ENCODE measurements at places on chromosomes 11 and 22. TPM values are rescaled to one million over a fixed set of nuclear protein-coding genes. Genes with fewer than 3 reads are reported as not detected.
A peak's percentile ranks its signal among the peaks of the same experiment; 100 is the strongest.

DNA sequence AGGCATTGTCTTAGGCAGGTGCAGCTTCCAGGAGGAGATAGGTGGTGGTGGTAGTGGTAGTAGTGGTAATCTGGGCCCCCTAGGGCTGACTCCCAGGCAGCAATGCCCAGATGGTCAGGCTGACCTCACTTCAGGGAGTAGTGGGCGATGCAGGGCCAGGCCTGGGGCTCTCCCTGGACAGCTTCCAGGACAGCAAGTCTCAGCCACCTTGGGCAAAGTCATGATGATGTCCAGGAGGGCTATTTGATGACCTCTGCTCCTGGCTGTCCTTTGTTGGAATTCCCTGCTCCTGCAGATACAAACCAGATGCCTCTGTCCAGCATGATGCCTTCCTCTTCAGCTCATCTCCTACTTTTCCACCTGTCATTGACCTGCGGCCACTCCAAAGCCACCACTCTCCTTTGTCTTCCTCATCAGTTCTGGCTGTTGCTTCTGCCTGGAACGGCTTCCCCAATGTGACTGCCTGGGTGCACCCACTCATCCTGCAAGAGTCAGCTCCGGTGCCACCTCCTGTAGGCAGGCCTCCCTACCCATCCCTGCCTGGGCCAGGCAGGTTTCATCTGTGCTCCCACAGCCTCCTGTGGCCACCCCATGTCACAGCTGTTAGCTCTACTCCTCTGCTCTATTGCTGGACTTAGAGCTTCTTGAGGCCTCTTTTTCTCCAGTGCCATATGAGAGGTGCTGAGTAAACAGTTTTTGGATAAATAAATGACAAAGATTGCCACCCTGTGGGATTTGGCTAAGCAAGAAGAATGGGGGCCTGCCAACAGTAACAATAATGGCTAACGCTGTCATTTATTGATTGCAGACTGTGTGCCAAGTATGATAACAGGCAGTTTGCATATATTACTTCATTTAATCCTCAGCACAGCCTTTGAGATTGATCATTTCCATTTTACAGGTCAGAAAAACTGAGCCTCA lies 172.9 kb upstream of the NECTIN1 start:
- DNase-seq = no peak

DNA sequence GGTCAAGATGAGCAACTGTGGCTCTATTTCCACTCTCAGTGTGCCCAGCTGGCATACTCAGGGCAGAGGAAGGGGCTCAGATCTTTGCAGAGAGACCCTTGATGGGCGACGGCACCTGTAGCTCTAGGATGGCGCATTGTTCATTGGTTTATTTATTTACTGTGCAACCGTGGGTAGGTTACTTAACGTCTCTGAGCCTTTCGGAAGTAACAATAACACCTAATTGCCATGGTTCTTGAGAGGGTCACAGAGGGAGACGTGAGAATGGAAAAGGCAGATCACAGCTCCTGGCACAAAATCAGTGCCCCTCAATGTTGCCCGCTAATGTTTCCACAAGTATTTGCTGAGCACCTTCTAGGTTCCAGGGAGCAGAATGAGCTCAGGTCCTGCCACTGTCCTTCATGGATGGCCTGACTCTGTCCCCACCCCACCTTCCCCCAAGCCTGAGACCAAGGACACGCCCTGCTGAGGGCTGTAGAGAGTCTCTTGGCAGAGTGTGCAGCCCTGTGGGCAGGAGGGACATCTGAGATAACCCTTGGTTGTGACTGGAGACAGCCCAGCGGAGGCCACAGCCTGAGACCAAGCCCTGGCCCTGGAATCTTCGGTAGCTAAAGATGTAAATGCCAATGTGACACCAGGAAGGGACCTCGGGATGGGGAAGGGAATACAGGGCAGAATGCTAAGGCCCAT lies 780 bp upstream of the ALDH3B2 start:
- no peak for DNase-seq

DNA sequence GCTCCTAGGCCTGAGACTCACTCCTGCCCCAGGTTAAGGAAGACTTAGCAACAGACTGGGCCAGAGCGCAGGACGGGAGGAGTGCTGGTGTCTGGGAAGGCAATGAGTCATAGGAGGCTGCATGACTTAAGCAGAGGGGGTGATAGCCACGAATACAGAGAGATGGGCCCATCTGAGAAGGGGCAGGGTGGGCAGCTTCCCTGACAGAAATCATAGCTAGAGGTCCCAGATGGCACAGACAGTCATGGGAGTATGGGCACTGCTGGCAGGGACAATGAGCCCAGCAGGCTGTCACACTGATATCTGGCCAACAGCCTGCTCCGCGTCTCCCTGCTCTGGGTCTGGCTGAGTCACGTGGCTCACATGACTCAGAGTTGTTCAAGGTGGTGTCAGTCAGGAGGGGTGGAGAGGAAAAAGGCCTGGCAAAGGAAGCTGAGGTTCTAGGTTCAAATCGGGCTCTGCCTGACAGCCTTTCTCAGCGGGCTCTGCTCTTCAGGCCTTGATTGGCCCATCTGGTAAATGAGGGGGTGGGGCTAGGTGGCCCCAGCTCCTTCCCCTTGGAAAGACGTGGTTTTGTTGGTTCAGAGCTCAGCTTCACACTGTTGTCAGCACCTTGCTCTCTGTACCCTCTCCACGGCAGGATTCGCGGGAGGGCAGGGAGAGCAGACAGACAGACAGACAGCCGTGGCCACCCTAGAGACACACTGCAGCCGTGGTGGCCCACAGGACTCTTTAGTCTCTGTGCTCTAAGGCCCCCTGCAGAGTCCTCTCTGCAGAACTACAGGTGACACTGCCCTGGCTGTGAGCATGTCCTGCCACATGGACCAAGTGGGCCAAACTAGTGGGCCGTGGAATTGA lies 47.8 kb downstream of the DBX1 start:
- peak; percentile 77 for DNase-seq

Gene OR2D2
- 0.09 TPM for polyA plus RNA-seq

DNA sequence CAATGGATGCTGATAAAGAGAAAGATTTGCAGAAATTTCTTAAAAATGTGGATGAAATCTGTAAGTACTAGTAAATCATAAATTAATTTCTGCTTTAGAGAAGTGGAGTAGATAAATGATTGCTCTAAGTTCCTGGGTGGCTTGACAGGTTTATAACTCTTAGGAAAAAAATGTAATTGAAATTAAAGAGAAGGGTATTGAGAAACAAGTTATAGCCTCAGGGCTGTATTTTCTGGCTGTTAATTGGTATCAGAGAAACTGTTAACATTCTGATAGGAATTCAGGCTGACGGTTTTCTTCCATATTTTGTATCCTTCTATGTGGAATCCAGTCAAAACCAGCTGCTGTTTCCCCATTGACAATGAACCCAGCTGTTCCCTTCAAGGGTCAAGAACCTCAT lies 1.9 kb downstream of the TTC12 start:
- DNase-seq = no peak

- DNase-seq = peak; percentile 92
These were observed 70.2 kb upstream of the EED start for GRCh38 chr11:86174101-86175046.

DNA sequence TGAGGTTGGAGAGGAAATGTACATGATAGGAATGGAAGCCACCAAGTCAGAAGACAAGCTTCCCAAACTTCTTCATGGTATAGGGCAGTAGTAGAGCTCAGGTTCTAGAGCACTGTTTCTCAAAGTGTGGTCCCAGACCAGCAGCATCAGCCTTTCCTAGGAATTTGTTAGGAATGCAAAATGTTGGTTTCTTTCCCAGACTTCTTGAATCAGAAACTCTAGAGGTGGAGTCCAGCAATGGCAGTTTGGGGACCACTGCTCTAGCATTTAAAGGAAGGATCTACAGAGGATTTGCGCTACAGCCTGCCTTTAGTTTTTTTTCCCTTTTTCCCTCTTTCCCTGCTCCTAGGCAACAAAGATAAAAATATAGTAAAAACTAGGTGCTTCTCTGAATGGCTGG lies 17.0 kb upstream of the MMP12 start:
- DNase-seq = no peak

Gene ATG13
- 57.9 TPM for polyA plus RNA-seq

DNA sequence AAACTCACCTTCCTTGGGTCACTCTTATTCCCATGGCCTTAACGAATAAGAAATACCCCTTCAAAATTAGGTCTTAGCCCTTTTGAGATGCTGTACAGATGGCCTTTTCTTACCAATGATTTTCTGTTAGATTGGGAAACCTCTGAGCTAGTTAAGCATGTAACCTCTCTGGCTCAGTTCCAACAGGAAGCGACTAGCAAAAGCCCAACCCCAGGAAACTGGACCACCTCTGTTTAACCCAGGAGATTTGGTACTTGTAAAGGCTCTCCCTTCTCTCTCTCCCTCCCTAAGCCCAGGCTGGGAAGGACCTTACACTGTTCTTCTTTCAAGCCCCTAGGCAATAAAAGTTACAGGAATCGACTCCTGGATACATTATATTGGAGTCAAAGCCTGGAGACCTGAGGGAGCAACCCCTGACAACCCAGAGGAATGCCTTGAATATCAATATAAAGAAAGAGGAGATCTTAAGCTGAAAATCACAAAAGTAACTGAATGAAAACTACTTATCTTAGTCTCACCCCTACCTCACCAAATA lies 11.7 kb downstream of the APIP start:
- no peak for DNase-seq

DNA sequence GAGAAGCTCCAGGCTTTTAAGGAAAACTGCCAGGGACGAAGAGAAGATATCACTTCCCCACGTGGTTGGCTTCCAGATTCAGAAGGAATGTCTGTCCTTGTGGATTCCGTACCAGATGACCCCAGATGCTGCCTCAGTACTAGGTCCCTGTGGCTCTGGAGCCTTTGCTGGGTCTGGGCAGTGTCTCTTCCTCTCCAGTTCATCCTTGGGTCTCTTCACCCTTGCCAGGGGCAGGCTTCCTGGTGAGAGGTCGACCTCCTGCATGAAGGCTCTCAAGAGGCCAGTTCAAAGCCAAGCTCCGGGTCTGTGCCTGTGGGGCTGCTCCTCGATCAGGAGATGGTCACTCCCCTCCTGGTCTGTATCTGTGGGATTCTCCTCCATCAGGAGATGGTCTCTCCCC lies 74.7 kb upstream of the B3GAT1 start:
- DNase-seq = no peak

DNA sequence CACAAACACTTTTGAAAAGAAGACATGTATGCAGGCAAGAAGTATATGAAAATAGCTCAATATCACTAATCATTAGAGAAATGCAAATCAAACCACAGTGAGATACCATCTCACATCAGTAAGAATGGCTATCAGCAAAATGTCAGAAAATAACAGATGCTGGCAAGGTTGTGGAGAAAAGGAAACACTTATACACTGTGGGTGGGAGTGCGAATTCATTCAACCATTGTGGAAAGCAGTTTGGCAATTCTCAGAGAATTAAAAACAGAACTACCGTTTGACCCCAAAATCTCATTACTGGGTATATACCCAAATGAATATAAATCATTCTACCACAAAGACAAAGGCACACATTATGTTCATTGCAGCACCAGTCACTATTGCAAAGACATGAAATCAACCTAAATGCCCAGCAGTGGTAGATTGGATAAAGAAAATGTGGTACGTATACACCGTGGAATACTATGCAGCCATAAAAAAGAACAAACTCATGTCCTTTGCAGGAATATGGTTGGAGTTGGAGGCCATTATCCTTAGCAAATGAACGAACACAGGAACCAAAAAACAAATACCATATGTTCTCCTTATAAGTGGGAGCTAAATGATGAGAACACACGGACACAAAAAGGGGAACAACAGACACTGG lies 18.5 kb downstream of the MMP13 start:
- no peak for DNase-seq

Gene SLC5A4
- polyA plus RNA-seq = not detected

- DNase-seq = no peak
These were observed 1.7 kb downstream of the TKFC start for GRCh38 chr11:61334434-61335354.

- no peak for DNase-seq
These were observed 5.0 kb upstream of the APOL1 start for GRCh38 chr22:36247955-36248354.
